Calu3 (cell line): ENCODE measurements at places on chromosomes 4 and X. TPM values are rescaled to one million over a fixed set of nuclear protein-coding genes. Genes with fewer than 3 reads are reported as not detected.

Gene VBP1
- total RNA-seq = 56.3 and 58.1 TPM in 2 replicates

Gene KIF4A
- 25.9 and 30.9 TPM in 2 replicates for total RNA-seq

Gene CTAG1B
- total RNA-seq = not detected in 2 replicates

Gene PDLIM3
- 0.50 and 0.51 TPM in 2 replicates for total RNA-seq

Gene GRID2
- not detected in 2 replicates for total RNA-seq

Gene SHROOM2
- 14.1 and 15.3 TPM in 2 replicates for total RNA-seq

Gene MAGEA9B
- total RNA-seq = not detected in 2 replicates

Gene PLK4
- total RNA-seq = 17.7 and 22.3 TPM in 2 replicates

Gene GAGE1
- total RNA-seq = not detected in 2 replicates

Gene DIPK2B
- total RNA-seq = not detected in 2 replicates

Gene MAGEC2
- not detected in 2 replicates for total RNA-seq

Gene LRIT3
- 0.09 and 0.22 TPM in 2 replicates for total RNA-seq

Gene AFP
- total RNA-seq = 0.24 TPM in 1 of 2 replicates, not detected in the other

Gene SLC25A6
- total RNA-seq = 139 and 161 TPM in 2 replicates

Gene ALB
- total RNA-seq = not detected in 2 replicates

DNA sequence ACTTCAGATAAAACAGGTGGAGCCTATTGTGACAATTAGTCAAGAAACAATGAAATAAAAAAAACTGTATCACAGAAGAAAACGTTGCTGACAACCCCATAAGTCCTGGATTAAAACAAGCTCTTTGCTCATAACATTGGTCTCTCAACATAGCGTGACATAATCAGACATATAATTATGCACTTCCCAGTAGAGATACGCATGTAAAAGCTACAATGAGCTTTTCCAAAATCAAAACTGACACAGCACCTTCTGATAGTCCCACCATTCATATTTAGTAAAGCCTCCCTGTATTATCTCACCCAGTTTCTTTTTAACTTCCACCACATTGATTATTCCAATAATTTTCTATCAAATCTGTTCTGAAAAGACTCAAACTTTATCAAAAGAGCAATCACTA, 372.1 kb upstream of the SMIM31 start:
- DNase-seq = no peak

GRCh38 chr4:151227731-151228130, 49.2 kb upstream of the PRSS48 start:
- DNase-seq = no peak

GRCh38 chrX:28205905-28206304, 224.7 kb upstream of the DCAF8L1 start:
- DNase-seq = peak; percentile 6

DNA sequence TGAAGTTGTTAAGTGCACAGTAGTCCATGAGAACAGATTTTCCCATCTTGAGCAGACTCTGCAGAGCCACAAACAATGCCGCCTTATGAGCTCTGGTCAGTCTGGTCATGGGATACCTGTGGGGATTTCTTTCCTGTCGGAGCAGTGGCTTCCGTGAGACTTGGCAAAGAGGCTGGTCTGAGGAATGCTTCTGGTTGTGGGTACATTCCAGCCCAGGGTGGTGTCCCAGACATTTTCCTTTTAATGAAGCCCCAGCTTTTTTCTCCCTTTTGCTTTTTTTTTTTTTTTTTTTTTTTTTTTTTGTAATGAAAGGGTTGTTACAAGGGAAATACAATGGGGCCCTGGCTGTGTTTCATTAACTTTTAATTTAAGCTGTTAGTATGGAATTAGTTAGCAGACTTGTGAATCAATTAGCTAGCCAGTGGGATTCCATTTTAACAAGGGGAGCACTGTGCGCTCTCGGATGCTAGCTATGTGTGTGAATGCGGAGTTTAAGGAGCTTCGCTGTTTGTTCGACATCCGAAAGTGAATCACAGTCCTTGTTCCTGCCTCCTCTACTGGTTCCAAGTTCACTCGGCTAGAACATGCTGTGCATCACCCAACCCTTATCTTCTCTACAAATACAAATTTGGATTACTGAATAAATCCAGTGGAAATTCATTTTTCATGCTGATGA, 225.1 kb downstream of the CBR4 start:
- peak; percentile 71 for DNase-seq

GRCh38 chrX:70998411-70999027, 67.6 kb upstream of the SLC7A3 start:
- DNase-seq = peak; percentile 26

DNA sequence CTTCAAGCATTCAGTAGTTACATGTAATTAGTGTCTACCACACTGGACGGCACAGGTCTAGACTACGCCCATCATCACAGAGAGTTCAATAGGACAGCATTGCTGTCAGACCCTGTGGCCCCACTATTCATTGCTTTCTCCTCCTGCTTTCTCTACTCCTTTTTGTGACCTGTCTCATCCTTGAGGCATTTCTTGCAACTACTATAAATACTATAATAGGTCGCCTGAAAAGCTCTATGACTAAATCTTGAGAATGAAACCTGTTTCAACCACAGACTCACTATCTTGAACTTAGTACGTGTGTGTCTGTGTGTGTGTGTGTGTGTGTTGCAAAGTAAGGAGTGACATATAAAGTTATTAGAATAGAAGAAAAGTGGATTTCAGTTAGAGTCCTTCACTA, 252.9 kb upstream of the KLF3 start:
- DNase-seq = no peak

GRCh38 chr4:129189630-129190029, 93.7 kb downstream of the C4orf33 start:
- DNase-seq = no peak

DNA sequence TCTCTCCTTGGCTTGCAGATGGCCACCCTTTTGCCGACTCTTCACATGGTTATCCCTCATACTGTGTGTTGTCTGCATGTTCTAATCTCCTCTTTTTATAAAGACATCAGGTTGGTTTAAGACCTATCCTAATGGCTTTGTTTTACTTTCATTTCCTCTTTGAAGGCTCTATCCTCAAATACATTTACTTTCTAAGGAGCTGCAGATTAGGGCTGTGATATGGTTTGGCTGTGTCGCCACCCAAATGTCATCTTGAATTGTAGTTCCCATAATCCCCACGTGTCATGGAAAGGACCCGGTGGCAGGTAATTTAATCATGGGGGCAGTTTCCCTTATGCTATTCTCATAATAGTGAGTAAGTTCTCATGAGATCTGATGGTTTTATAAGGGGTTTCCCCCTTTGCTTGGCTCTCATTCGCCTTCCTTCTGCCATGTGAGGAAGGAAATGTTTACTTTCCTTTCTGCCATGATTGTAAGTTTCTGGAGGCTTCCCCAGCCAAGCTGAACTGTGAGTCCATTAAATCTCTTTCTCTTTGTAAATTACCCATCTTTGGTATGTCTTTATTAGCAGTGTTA, 204.5 kb downstream of the RELL1 start:
- no peak for DNase-seq

- no peak for DNase-seq
Observed at GRCh38 chrX:14729058-14729457, 143.8 kb downstream of the FANCB start.

DNA sequence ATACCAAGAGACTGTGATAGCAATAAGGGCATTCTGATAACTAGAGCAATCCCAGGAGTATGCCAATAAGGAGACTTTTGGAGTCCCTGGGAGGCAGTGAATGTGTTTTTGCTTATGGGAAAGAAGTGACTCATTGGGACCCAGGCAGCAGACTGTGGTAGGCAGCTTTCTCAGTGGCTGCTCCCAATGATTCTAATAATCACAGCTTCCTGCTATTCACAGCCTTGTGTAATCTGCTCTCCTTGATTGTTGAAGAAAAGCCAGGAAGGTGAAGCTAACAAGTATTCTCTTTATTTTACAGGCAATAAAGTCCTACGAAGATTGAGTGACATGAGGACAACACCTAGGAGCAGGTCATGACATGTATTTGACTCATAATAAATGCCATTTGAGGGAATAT, 70.3 kb upstream of the DDX60 start:
- DNase-seq = no peak

GRCh38 chrX:16188687-16189086, 21.4 kb downstream of the MAGEB17 start:
- DNase-seq = no peak

DNA sequence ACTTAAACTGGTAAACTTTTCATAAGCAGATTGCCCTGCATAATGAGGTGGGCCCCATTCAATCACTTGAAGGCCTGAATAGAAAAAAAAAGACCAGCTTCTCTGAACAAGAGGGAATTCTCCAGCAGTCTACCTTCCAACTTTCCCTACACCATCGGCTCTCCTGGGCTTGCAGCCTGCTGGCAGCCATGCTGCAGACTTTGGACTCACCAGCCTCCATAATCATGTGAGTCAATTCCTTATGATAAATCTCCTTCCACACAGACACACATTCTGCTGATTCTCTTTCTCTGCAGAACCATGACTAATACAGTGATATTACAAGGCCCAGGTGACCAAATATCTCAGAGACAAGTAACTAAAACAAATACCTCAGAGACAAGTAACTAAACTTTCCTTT, 113.8 kb upstream of the WDR17 start:
- peak; percentile 19 for DNase-seq

DNA sequence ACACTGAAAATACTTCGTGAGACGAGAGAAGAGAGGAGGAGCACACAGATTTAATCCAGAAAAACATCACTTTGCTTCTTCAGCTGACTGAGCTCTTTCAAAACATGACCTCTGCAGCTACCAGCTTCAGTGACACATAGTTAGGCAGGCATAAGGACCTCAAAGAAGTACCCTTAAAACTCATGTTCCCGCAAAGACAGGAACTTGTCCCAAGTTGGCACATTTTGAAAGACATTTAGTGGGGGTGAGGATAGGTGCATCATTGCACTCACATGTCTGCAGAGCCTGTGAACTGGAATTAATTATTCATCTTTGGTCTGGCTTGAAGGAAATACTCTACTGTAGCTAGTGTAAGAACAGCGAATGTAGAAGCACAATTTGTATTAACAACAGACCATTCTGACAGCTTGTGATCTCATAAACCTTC, 221.8 kb downstream of the MGST2 start:
- no peak for DNase-seq

GRCh38 chr4:128521156-128521555, 233.5 kb upstream of the PGRMC2 start:
- DNase-seq = no peak

DNA sequence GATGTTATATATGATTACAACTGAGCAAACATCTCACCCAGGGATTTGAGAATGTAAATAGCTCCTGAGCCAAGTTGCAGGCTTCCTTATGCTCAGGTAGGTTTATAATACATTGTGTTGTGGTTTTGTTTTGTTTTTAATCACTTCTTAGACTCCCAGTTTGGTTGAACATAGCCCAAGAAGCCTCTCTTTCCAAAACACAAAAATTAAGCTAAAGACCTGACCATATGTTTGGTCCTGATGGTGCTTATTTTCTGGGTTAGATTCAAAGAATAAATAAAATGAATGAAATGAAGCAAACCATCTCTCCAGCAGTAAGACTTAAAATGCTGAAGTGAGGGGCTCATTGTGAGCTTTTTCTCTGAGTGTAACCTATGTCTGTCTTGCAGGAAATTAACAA, 93.5 kb downstream of the GRXCR1 start:
- DNase-seq = no peak

- DNase-seq = no peak
Observed at GRCh38 chr4:138398322-138398721, 156.2 kb upstream of the SLC7A11 start.
